ENCODE measurements at places on chromosomes 7 and 10.
A peak's percentile ranks its signal among the peaks of the same experiment; 100 is the strongest.

DNA sequence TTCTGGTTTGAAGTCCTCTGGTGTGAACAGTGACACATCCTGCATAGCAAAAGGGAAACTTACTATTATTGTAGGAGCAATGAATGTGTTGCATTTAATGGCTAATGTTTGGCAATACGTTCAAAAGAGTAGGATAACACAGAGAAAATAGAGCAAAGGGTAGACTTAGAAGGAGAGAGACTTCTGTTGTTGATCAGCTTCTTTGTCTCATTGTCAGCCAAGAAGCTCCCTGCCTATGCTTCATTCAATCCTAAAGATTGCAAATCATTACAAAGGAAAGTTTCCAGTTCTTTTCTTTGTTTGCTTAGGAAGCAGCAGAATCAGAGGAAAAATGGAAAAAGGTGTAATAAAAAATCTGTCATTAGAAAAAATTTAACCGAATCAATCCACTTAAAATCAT, 7.9 kb upstream of the TSPAN13 start:
- no peak for DNase-seq

DNA sequence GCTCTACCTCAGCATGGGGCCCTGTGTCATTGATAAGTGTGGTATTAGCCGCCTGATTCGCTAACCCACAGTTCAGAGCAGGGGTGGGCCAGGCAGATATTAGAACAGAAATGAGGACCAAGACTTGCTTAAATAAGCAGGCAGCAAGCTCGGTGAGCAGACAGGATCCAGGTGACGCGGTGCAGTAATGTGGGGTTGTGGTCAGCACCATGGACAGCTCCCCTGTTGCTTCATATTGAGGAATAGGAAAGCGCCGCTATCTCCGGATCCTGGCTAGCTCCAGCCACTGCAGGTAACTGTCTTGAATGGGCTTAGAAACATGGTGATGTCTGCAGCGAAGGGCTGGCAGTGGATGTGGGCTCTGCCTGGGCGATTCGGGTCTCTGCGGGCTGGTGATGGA, 51.3 kb upstream of the GPR26 start:
- peak; percentile 87 for DNase-seq

DNA sequence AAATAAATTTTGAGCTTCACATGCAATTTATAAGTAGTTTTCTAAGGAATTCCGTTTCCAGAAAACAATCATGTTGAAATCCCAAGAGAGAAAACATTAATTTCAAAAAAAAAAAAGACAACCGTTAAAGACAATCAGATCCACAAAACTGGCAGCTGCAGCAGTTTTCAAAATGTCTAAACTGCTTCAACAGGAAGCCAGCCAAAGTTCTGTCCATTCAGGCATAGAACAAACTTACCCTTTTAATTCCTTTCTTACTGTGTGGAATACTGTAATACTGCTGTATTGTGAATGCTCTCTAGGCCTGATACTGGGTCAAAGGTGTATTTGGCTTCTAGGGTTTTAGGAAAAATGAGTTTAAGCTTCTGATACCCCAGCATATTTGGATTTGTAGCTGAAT, 31.6 kb downstream of the HOXA1 start:
- DNase-seq: peak; percentile 32

DNA sequence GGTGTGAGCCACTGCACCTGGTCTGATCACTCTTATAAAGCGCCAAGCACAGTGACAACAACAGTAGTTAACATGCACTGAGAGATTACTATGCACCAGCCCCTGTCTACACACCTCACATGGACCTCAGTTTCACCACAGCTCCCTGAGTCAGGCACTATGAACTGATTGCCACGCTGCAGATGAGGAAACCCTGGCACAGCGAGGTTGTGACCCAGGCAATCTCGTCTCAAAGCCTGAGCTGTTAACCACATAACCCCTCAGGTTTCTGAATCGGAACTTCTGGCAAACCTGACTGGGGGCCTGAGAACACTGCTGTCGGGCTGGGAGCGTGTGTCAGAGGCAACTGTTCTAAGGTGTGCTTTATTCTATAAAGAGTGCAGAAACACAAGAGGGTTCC, 150.8 kb downstream of the RNF216 start:
- no peak for DNase-seq

- DNase-seq: no peak
Observed at GRCh38 chr7:2376351-2377154, 21.9 kb downstream of the EIF3B start.

GRCh38 chr7:124536156-124536762, 229.3 kb downstream of the GPR37 start:
- no peak for DNase-seq

GRCh38 chr7:29605671-29606070, 42.0 kb downstream of the PRR15 start:
- no peak for DNase-seq

GRCh38 chr7:12963435-12963834, 276.0 kb downstream of the ARL4A start:
- DNase-seq: no peak

GRCh38 chr10:123275136-123275564, 120.9 kb downstream of the BUB3 start:
- peak; percentile 36 for DNase-seq

DNA sequence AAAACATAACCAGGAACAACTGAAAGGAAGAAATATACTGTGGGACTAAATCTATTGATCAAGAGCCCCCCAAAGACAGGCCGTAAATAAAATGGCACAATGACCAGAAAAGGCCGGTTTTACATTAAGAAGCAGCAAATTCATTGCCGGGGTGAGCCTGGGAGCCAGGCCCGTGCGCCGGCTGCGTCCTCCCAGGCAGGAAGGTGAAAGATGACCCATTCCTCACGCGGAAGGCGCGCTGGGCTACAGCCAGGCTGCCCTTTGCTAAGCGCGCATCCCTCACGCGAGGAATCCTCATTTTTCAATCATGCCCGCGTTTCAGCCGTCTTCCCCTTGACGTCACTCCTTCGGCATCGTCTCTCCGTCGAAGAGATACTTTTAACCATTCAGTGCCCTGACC, 47.6 kb upstream of the MGMT start:
- no peak for DNase-seq

DNA sequence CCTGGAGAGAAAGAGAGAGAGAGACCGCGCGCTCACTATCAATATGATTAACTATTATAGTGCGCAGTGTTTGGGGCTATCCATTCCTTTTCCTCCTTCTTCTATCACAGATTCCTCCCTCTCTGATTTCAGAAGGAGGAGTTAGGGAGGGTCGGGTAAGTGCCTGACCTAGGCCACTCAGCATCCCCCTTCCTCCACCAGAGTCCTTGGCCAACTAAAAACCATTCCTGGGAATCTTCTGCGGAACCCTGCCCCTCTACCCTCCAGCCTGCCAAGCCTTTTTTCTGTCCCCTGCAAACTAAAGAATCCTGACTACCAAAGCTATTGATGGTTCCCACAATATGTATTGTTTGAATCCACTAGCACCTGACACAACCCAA, 256.2 kb upstream of the NFE2L3 start:
- no peak for DNase-seq

DNA sequence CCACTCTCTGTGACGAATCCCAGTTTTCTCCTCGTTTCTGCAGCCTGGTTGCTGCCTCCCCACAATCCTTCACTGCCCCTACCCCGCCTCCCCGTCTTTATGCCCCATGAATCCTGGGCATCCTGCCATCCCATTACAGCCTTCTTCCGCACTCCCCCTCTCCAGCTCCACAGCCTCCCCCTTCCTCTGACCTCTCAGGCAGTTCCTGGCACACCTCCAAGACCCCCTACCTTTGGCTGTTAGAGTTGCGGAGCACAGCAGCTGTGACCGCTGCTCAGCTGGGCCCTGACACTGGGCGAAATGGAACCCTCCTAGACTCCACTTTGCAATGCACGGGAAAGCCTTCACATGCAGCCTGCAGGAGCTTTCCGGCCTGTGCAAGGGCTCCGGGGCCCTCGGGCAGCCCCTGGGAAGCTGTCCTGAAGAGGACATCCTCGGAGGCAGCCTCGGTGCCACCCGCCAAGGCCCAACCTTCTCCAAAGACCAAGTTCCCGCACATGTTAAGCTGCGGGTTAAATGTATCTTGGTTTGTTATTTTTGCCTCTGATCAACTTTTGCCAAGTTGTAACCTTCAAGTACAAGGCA, 400.7 kb upstream of the MKI67 start:
- peak; percentile 90 for DNase-seq

DNA sequence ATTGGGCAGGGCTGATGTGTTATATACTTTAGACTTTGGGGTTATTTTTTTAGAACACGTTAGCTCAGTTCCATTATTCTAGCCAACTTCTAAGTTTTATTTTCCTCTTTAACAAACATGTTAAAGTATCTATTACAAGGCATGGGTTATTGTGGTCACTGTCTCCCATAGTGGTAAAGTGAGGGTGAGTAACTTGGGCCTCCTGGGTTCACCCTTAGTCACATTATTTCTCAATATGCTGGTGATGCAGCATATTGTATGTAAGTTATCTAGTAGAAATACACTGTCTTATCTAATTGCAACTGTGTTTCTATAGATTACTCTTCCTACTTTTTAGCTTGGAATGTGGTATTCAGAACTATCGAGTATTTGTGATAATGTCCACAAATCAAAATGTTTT, 65.9 kb downstream of the BBS9 start:
- no peak for DNase-seq

DNA sequence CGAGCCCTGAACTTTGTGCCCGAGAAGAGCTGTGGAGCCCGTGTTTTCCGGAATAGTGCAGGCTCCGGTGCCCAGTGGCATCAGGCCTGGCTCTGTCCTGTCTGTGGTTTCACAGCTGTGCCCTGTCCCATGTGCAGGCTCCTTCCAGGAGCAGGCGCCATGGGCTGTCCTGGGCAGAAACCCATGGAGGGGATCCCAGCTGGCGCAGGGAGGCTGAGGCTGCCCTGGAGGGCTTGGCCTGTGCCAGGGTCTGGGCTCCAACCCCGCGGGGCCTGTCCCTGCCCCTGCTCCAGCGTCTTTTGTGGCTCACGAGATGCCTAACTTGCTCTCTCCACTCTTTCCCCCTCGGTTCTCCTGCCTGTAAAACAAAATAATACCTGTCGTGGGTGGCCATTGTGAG, 23.3 kb upstream of the CRHR2 start:
- DNase-seq: no peak

DNA sequence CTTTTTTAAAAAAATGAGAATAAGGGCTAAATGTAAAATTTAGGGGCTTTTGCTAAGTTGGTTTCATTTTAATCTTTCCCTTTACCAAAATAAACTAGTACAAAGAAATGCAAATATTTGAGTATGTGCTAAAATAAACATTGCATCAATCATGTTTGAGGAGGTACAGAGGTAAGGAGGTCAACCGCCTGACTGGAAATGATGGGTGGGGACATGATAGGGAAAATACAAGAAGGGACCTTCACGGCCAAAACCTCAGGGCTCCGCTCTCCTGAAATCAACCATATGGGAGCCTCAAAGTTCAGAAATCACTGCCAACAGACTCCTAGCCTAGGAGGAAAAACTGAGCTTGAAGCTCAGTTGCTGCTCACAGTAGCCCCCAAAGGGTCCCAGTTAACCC, 207.6 kb downstream of the AHR start:
- no peak for DNase-seq

- DNase-seq: no peak
Observed at GRCh38 chr10:131083915-131084790, 227.4 kb downstream of the TCERG1L start.

Measured in left kidney (tissue), 8 donors.